ENCODE measurements at places on chromosomes 6 and 20.

- DNase-seq, result no peak
These were observed 932 bp upstream of the UBR2 start for GRCh38 chr6:42562788-42563405.

DNA sequence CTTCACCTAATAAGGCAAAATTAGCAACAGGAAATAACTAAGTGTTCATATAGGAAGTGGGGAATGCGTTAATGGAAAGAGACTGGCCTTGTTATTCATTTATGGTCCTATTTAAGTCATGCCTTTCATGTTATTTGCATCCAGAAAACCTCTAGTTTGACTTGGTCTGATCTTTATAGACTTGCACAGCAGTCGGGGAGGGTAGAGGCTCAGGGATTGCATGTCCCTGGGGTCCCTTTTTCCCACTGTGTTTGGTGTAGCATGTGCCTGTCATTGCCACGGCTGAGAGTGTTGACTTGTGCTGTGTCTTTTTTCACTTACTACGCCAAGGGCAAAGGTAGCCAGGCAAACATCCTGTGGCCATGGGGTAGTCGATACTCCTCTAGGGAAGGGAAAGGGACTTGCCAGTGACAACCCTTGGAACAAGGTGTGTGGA lies 105.4 kb upstream of the RIN2 start:
- DNase-seq, result no peak

DNA sequence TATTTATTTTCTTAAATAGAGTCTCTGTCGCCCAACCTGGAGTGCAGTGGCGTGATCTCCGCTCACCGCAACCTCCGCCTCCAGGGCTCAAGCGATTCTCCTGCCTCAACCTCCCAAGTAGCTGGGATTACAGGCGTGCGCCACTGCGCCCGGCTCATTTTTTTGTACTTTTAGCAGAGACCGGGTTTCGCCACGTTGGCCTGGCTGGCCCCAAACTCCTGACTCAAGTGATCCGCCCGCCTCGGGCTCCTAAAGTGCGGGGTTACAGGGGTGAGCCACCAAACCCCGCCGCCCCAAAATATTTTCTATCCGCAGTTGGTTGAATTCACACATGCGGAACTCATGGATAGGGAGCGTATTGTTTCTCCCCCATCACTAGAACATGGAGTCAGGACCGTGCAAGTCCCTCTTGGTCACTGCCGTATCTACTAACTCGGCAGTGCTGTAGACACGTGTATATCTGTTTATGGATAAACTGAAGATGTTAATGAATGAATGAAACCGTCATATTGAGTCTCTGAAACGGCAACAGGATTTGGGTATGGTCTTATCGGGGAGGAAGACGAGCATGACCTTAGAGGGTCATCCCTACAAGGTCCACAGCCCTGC lies 904 bp downstream of the MKKS start:
- DNase-seq, result no peak

GRCh38 chr20:33815671-33816070 lies 4.5 kb downstream of the CHMP4B start:
- DNase-seq, result no peak

DNA sequence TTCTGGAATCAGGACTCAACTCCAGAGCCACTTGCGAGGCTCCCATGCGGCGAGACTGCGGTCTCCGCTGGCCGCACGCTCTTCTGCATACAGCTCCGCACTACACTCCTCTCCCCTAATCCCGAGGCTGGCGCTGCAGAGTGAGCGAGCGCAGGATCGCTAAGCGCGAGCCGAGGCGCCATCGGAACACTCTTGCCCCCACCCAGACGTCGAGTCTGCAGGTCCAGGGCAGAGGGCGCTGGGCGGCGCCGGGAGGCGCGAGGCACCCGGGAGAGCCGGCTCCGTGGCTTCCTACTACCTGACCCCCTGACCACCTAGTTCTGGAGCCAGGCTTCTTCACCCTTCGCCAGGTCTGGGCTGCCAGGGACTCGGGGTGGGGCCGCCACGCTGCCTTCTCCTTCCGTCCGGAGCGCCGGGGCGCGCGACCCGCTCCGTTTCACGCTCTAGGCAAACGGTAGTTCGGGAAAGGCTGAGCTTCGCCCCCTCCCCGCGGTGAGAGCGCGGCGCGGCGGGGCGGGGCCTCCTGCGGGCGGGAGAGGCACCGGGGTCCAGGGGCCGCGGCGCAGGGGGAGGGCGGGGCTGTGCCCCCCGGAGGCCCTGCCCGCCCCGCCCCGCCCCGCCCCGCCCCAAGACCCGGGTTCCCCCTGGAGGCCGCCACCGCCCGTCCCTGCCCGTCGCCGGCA lies 5.4 kb upstream of the TUBB2A start:
- DNase-seq, result peak; percentile 37

GRCh38 chr20:60465993-60466686 lies 507.9 kb downstream of the CDH26 start:
- DNase-seq, result no peak

DNA sequence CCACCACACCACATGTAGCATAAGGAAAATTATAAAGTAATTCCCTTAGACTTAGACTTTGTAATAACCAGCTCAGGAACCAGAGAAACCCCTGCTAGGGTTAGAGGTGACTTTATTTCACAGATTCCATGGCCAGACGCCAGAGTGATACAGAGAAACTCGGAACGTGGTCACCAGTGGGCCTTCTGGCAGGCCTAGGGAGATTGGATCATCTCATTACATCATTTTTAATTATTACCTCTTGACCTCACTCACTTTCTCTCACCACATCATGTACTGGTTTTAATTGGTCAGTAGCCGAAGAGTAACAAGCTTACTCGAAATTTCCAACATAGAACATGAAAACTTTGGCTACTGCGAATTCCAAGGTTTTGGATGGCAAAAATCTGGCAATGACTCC lies 72.9 kb downstream of the BMP6 start:
- DNase-seq, result no peak

Measured in NCI-H1417 treated with DMSO at 0.1 percent for 48 hours (cell line).